ENCODE measurements at places on chromosomes 12 and 14.
A peak's percentile ranks its signal among the peaks of the same experiment; 100 is the strongest.

DNA sequence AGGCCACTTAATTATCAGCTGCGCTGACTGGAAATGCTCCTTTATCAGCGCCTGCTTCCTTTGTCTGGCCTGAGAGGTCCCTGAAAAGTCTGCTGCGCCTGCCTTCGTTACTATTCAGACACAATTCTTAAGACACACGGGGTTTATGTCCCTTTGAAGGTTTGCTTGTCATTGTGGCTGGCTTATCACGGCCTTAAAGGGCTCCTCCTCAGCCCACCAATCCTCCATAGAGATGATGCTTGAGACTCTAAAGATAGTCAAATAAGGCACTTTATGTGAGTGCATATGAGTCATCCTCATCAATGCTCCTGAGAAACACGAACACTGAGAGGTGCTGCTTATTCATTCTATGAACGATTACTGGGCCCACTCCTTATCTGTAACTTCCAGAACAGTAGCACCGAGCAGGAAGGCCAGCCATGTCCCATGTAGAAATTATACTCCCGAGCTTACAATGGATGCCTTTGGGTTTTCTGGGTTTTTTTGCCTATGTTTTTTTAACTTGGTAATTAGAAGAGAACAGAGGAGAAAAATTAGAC, 1268.2 kb upstream of the TMEM132C start:
- no peak for DNase-seq

- no peak for DNase-seq
These were observed 124.4 kb downstream of the SLC38A4 start for GRCh38 chr12:46701356-46701755.

GRCh38 chr12:115341442-115341841, 657.5 kb upstream of the TBX3 start:
- peak; percentile 84 for DNase-seq

- DNase-seq: no peak
These were observed 11.7 kb upstream of the RIPK3 start for GRCh38 chr14:24351517-24351916.

- no peak for DNase-seq
These were observed 24.8 kb downstream of the KLC1 start for GRCh38 chr14:103653805-103654204.

GRCh38 chr12:6189028-6189427, 11.2 kb upstream of the CD9 start:
- no peak for DNase-seq

- DNase-seq: no peak
These were observed 26.2 kb upstream of the GNG2 start for GRCh38 chr14:51834240-51834639.

- DNase-seq: no peak
These were observed 835 bp downstream of the MYL6 start for GRCh38 chr12:56158926-56159461.

DNA sequence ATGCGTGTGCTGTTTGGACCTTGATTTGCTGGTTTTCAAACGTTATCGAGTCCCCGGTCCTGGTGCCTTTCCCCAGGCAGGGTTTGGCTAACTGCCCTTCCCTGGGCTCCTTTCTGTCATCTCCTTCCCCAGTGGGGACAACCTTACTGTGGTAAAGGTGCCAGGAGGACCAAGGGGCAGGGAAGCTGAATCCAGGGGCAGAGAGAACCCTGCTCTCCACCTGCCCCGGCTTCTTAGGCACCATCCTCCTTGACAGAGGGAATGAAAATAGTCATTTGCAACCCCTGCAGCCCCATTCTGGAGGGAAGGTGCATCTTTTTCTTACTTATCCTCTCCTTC, 5.0 kb downstream of the CEBPE start:
- no peak for DNase-seq

GRCh38 chr12:10251669-10252068, 39.0 kb downstream of the GABARAPL1 start:
- no peak for DNase-seq

DNA sequence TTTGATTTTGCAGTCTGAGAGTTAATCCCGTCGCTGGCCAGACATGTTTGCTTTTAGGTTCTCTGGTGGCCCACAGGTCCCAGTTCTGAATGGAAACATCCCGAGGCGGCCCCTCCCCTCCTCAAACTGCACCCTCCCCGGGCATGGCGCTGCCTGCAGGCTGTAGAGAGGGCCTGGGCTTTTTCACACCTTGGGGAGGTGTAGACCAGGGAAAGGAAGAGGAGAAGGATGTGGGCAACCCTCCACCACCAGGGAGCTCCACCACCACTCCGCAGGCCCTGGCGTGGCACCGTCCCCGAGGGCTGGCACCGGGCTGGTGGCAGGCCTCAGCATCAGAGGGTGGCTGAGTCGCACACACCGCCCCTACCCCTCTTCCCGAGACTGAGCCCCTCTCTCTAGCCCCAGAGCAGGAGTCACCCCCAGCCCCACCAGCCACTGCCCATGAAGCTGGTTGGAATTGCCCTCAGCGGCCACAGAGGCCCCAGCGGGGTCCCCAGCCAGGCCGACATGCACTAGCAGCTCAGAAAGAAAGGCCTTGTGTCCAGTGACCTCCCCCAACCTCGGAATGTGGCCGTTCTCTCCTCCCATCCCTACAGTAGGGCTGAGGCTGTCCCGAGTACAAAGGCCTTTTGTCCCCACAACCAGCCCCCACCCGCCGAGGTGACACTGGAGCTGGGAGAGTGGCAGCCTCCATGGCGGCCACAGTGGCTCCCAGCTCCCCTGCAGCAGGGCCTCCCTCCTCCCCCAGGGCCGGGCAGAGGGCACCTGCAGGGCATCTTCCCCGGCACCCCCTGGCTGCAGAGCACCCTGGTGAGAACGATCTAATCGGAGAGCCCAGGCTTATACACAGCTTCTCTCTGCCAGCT, 23.5 kb upstream of the INF2 start:
- no peak for DNase-seq

DNA sequence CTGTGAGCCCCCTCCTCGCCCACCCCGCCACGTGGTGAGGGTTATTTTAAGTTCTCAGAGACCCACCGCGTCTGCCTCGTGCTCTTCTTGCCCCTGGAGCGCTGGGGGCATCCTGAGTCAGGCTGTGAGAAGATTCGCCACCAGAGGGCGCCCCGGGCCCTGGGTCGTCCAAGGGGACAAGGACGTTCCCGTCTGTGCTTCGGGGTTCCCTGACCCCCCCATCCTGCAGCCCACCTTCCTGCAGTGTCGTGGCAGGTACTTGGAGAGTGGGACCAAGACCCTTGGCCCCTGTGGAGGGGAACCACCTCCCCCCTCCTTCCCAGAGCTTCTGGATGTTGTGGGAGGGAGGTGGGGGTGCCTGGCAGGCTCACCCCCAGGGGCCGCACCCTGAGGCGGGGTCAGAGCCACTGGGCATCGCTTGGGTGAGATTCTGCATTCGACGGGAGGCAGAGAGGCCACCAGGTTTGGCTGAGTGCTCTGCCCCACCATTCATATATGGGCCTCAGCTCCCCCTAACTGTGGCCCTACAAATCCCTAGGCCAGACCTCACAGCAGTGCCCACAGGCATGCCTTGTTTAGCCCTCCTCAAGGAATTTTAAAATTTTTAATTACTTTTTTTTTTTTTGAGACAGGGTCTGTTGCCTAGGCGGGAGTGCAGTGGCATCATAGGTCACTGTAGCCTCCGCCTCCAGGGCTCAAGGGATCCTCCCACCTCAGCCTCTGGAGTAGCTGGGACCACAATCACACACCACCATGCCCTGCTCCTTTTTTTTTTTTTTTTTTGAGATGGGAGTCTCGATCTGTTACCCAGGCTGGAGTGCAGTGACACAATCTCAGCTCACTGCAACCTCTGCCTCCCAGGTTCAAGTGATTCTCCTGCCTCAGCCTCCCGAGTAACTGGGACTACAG, 17.0 kb downstream of the RHOF start:
- DNase-seq: no peak

DNA sequence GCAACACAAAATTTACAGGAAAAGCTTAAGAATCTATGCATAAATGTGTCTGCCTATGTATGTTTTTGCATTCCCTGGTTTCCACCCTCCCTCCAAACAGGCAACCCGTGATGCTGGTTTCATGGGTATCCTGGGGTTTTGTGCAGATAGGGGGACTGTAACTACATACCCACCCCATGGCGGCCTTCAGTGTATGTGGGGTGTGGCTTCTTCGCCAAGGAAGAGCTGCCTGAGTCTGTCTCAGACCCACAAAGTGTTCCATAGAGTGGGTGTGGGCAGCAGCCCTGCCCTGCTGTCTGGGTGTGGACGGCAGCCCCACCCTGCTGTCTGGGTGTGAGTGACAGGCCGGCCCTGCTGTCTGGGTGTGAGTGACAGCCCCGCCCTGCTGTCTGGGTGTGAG, 174.8 kb downstream of the ADGRD1 start:
- DNase-seq: no peak

GRCh38 chr12:1509413-1510052, 84.8 kb downstream of the FBXL14 start:
- DNase-seq: no peak

GRCh38 chr12:108255252-108255602, 83.9 kb downstream of the CMKLR1 start:
- DNase-seq: no peak

GRCh38 chr12:54136844-54137580, 51.8 kb downstream of the SMUG1 start:
- DNase-seq: no peak

DNA sequence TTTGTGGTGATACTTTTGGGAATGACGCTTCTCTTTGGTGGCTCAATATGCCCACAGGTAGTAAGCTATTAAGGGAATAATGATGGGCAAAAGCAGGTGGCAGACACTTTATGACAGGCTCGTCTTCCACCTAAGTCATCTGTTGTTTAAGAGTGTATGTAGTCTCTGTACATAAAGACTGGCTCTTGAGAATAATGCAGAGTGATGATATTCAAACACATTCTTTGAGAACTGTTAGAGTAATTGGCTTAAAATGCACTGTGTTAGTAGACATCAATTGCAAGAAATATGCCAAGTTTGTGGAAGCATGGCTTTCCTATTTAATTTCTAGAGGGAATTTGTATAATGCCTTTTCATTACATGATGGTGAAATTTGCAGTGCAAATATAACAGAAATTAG, 694.8 kb upstream of the MIS18BP1 start:
- no peak for DNase-seq

DNA sequence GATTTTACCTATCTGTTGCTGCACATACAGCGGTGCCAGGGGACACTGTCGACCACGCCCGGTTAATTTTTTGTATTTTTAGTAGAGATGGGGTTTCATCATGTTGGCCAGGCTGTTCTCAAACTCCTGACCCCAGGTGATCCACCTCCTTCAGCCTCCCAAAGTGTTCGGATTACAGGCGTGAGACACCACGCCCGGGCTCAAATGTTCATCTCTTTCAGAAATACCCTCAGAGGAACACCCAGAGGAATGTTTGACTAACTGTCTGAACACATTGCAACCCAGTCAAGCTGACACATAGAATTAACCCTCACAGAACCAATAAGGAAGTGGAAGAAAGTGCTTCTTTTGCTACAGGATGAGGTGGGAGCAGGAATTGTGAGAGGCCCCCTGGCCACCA, 15.0 kb upstream of the ETFBKMT start:
- no peak for DNase-seq

DNA sequence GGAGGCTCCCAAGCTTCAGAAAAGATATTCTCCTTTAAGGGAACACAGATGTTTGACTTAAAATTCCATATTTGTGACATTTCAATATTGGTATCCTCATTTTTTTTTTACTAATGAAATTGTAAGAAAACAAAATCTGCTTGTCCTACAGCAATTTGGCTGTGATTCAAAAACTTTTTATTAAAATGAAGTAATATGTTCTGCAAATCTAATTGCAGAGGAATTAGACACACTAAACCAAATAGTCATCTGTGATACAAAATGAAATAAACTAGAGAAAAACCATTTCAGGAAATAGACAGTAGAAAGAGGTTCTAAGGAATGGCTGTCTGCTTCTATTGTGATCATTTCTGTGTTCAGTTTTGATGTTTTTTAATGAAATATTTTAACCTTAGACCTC, 50.1 kb upstream of the HIF1A start:
- DNase-seq: no peak

DNA sequence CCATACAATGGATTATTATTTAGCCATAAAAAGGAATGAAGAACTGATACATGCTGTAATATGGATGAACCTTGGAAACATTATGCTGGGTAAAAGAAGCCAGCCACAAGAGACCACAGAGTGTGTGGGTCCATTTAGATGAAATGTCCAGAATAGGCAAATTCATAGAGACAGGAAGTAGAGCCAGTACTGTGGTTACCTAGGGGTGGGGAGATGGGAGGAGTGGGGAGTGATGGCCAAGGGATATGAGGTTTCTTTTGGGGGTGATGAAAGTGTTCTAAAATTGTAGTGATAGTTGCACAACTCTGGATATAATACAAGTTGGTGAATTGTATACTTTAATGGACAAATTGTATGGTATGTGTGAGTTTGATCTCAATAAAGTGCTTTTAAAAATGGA, 18.6 kb downstream of the JDP2 start:
- DNase-seq: no peak

DNA sequence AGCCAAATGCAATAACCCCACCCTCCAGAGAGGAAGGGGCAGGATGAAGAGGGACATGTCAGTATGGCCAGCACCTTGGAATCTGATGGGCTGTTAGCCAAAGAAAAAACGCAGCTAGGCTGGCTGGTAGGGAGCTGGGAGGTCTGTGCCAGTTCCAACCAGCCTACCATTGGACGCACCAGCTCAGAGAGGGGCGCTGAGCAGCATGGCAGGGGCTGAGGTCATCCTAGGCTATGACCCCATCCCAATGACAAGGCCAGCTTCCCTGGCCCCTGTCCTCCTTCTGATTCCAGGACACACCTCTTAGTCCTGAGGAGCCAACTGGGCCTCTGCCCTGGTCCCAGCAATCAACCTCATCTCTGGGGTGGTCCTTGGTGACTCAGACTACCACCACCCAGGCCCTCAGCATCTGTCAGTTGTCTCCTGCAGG, 12.2 kb downstream of the ACTN1 start:
- DNase-seq: no peak

- DNase-seq: no peak
These were observed 290.3 kb downstream of the NAV3 start for GRCh38 chr12:78120866-78121560.

DNA sequence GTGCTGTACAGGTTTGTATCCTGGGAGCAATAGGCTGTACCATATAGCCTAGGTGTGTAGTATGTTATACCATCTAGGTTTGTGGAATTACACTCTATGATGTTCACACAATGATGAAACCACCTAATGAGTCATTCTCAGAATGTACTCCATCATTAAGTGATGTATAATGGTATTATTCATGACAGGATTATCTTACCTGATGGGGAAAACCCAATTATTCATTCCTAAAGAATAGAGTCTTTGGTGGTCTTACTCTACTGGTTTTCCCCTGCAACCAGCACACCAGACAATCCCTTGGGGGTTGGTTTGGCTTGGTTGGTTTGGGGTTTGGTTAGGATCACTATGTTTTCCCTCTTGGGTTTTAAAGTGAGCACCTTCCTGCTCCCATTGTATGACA, 12.6 kb upstream of the OR10P1 start:
- no peak for DNase-seq

DNA sequence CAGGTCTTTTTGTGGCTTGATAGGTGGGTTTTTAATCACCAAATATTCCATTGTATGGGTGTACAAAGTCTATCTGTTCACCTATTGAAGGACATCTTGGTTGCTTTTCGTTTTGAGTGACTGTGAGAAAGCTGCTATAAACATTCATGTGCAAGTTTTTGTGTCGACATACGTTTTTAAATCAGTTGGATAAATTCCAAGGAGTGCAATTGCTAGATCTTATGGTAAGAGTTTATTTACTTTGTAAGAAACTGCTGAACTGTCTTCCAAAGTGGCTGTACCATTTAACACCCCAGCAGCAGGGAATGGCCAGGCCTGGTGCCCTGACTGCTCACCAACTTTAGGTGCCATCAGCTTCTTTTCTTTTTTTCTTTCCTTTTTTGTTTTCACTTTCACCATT, 45.5 kb upstream of the C14orf180 start:
- DNase-seq: no peak
